ENCODE measurements at places on chromosomes 2 and 18.

DNA sequence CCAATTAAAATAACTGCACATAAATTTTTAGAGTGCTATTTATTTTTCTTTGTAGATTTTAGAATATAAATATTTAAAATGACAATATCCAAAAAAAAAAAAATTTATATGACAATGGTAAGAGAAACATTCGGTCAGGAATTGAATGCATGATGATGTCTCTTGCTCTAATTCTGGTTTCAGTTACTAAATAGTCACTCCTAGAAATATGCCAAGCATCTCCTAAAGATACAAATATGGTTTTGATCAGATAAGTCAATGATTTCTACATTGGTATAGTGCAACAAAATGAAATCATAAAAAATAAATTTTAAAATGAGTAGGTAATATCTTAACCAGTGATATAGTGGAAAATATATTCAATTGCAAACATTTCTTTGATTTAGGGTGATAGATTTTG, 95.9 kb upstream of the ACKR3 start:
- no peak for DNase-seq

- no peak for DNase-seq
Observed at GRCh38 chr2:71696381-71696780, 243.0 kb downstream of the DYSF start.

- DNase-seq = no peak
Observed at GRCh38 chr2:69011611-69012157, 1.3 kb upstream of the ANTXR1 start.

DNA sequence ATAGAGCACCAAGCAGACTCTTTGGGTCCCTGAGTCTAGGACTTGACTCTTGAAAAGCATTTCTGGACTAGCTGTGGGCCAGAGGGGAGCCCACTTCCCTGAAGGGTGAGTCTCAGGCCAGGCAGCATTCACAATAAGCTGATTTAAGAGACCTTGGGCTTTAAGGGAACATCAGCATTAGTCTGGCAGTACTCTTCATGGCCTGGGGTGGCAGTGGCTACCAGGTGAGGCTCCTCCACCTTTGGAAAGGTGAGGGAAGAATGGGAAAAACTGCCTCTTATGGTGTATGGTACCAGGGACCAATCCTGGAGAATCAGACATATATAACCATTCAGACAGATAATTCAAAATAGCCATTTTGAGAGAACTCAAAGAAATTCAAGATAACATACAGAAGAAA, 599.9 kb upstream of the POU3F3 start:
- DNase-seq = no peak

DNA sequence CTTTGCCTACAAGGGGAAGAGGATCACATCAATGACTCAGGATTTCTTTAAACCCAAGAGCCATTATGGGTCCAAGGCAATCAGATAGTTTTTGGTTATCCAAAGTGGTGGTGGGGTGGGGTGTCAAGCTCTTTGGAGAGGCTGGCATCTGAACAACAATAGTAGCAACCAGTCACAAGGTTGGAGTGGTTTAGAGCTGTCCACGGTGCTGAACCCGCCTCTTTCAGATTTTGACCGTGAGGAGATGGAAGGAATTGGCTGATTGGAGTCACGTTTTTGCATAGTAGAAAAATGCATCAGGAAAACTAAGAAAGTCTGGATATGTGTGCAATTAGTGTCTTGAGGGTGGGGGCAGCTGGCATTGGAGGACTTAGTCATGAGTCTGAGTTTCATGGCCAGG, 159.9 kb downstream of the LOXHD1 start:
- DNase-seq = peak; percentile 8

DNA sequence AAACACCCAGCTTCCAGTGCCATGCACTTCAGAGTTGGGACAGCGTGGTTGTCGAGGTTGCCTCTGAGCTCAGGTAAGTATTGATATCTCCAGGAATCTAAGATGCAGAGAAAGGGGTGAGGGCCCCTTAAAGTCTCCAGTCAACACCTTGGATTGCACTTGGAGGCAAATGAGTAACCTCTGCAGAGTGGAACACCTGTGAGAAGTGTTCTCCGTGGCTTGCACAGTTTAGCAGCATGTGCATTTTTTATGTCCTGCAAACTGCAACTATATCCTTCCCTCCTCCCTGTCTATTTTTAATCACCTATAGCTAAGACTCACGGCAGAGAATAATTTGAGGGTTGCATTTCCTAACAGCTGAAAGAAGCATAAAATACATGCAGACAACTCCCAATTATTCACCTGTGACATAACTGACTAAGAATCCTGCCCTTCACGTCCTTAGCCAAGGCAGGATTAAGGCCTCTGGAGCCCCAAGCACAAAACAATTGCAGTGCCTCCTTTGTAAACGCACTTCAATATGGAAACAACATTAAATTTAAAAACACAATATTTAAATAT, 1.6 kb upstream of the ZNF385B start:
- no peak for DNase-seq

DNA sequence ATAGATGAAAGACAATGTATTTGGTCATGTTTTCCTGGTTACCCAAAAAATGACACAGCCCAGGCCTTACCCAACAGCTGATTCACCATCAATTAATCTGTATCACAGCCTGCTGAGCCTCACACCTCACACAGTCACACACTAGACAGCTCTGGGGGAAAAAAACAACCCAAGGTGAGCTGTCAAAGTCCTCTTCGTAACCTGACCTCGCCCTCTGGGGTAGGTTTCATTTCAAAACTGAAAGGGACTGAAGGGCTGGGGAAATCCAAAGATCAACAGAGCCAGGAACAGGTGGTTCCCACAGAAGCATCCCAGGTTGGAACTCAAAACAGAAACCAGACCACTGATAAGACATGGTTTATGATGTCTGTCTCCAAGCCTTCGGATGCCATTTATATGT, 18.2 kb upstream of the PCBP1 start:
- DNase-seq = peak; percentile 81

DNA sequence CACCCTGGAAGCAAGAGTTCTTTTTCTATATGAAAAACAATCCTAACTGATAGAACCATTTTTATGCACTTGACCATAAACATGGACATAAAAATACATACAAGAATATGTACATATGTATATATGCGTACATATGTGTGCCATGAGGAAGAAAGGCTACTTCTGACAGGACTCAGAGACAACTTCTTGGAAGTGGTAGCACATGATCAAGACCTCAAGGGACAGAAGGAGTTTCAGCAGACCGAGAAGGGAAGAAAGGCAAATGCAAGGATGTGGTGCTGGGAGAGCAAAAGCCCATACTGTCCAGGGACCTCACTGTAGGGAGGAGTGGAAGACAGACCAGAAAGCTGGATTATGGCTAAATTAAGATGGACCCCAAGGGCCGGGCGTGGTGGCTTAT, 11.4 kb upstream of the NPAS2 start:
- DNase-seq = no peak

DNA sequence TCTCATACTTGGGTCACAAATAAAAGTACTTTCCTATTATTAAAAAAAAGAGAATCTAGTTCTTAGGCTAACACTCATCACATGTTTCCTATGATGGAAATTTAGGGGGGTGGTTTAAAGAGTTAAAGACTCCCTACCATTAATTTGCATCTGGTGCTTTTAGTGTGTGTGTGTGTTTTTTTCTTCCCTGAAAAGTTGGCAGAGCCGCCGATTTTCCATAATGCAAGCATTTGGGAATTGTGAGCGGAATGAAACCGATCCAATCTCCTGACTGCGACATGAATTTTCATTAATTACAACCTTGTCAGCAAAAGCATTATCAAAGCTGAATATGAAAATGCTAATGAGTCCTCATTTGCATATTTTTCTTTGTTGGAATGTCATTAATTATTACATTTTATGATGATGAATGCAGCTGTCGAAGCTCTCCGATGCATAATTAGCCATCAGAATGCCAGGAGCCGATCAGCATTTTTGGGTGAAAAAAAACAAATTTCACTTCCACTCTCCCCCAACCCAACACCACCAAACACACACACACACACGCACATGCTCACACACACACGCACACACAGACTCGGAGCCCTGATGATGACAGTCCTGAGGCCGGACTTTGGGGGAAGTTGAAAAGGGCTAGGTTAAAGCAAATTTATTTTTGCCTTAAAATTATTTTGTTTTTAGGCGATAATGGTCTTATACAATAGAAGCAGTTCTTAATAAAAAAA, 165.4 kb downstream of the TCF4 start:
- no peak for DNase-seq

GRCh38 chr2:36487947-36488346, 110.0 kb downstream of the FEZ2 start:
- no peak for DNase-seq

DNA sequence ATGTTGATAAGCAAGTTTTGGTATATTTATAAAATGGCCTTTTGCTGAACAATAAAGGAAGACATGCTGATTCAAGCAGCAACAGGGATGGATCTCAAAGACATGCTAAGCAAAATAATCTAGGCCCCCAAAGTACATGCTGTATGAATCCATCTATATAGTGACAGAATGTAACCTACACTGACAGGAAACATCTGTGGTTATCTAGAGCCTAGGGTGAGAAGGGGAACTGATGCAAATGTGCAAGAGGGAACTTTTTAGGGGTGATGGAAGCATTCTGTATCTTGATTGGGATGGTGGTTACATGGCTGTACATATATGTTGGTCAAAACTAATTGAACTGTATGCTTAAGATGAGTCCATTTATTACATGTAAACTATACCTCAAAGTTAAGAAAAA, 24.2 kb downstream of the CNRIP1 start:
- DNase-seq = no peak

DNA sequence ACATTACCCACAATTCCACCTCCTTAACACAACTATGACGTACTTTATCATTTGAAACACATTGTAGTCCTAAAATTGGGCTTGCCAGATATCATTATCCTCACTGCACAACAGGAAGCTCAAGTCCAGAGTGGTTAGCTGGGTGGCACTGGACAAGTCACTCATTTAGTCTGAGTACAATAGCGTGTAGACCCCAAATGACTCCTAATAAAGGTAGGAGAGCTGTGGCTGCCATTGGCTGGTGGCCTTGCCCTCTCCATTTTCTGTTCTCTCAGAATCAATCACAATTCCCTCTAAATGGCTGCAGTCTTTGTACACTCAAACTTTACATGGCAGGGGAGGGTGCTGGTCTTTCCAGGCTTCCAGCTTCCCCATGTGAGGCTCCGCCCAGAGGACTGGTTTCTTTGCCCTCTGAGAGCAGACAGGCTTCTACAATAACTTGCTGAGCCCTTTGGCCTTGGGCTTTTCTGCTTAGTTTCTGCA, 11.7 kb downstream of the PSTPIP2 start:
- DNase-seq = no peak

DNA sequence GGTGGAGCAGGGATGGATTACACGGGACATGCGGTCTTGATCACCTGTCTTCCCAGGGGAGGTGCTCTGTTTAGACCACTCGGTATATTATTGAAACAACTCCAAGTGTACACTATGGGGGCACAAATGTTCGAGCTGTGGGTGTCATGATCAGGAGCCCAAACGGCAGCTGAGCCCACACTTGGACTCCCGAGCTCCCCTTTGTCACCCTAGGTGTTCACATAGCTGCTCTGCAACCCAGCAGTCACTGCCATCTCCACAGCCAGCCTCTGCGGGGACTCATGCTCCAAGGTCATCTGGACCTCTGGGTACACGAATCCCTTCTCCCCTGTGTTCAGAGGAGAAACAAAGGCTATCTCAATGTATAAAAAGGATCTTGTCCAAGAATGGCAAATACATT, 46.0 kb downstream of the CAPN13 start:
- no peak for DNase-seq

- DNase-seq = no peak
Observed at GRCh38 chr2:120428748-120429147, 82.8 kb downstream of the INHBB start.

DNA sequence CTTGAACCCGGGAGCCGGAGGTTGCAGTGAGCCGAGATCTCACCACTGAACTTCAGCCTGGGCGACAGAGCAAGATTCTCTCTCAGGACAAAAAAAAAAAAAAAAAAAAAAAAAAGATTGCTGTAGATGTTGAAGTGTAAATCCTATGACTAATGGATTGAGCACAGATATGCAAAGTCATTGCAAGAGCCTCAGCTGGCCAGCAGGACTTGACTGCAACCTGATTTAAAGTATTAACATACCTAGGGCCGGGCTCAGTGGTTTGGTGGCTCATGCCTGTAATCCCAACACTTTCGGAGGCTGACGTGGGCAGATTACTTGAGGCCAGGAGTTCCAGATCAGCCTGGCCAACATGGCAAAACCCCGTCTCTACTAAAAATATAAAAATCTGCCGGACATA, 103.4 kb upstream of the MSH2 start:
- DNase-seq = no peak

All from activated T-helper 1 cell treated with anti-CD3 and anti-CD28 coated beads, Interleukin-12 subunit alpha, Interleukin-12 subunit beta, Interleukin-2, Interleukin-4 antibody, amounts not matched to agents 30 ng/mL and 10 ng/mL and 1 ng/mL, durations not matched to agents 14 hours and 24 hours and 36 hours (primary cell).